Spinal cord (tissue), 10 donors: ENCODE measurements at places on chromosomes 11 and 22. TPM values are rescaled to one million over a fixed set of nuclear protein-coding genes. Genes with fewer than 3 reads are reported as not detected.

The SCO2 gene
- total RNA-seq = 0.40 TPM

The KRTAP5-9 gene
- not detected for total RNA-seq

The TNNI2 gene
- total RNA-seq = 2.0 TPM

The CHORDC1 gene
- total RNA-seq = 35.0 TPM

The CDC42BPG gene
- total RNA-seq = 2.0 TPM

The AHNAK gene
- 247 TPM for total RNA-seq

The KDM4F gene
- total RNA-seq = not detected

The FANCF gene
- 12.8 TPM for total RNA-seq

The SMTNL1 gene
- total RNA-seq = not detected

The FAT3 gene
- total RNA-seq = 87.7 TPM

The OTOG gene
- 1.3 TPM for total RNA-seq

The SLC22A6 gene
- total RNA-seq = 340 TPM

The GLB1L2 gene
- 2.0 TPM for total RNA-seq

The OR51L1 gene
- not detected for total RNA-seq

The KCNJ5 gene
- 2.7 TPM for total RNA-seq

The SLC16A8 gene
- 2.0 TPM for total RNA-seq

The APOA5 gene
- not detected for total RNA-seq

The KCNA4 gene
- total RNA-seq = 18.0 TPM

The CNIH2 gene
- 23.9 TPM for total RNA-seq

The INCENP gene
- 22.2 TPM for total RNA-seq

The ARHGAP8 gene
- 0.69 TPM for total RNA-seq

The SEPTIN5 gene
- 106 TPM for total RNA-seq

The ROBO4 gene
- total RNA-seq = 6.5 TPM

The CHRNA10 gene
- total RNA-seq = 1.8 TPM

The TRPC6 gene
- total RNA-seq = 6.1 TPM

The MRPL48 gene
- total RNA-seq = 37.5 TPM

The KRTAP5-8 gene
- total RNA-seq = not detected

The GALNT18 gene
- total RNA-seq = 20.1 TPM

The SPDYC gene
- total RNA-seq = not detected

The TECTA gene
- total RNA-seq = 2.1 TPM

The TMEM9B gene
- 57.2 TPM for total RNA-seq

The ME3 gene
- total RNA-seq = 45.3 TPM

The SSH3 gene
- total RNA-seq = 14.7 TPM

The GVQW3 gene
- 12.1 TPM for total RNA-seq

The GRK3 gene
- total RNA-seq = 13.6 TPM

The KRTAP5-1 gene
- total RNA-seq = not detected

The TUB gene
- 107 TPM for total RNA-seq

The CASP5 gene
- total RNA-seq = 0.50 TPM

The DRD2 gene
- total RNA-seq = 0.69 TPM

The TEX54 gene
- total RNA-seq = not detected
